IPS-NIHi11 (cell line): ENCODE measurements at places on chromosomes 13 and 19.

- no peak for DNase-seq
Observed at GRCh38 chr13:28001049-28001448, 12.6 kb upstream of the URAD start.

DNA sequence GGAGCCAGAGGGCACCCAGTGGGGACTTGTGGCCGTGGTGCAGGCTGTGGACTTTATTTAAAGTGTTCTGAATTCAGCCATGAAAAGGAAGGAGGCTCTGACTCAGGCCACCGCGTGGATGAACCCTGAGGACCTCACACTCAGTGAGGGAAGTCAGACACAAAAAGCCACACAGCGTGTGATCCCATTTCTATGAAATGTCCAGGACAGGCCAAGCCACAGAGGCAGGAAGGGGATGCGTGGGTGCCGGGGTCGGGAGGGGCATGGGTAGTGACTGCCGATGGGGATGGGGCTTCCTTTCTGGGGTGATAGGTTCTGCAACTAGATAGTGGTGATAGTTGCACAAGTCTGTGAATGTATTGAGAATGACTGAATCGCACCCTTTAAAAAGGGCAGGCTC is 8.7 kb upstream of the ZBTB7A start:
- no peak for DNase-seq

- DNase-seq: no peak
Observed at GRCh38 chr13:60572855-60573254, 175.8 kb downstream of the TDRD3 start.

DNA sequence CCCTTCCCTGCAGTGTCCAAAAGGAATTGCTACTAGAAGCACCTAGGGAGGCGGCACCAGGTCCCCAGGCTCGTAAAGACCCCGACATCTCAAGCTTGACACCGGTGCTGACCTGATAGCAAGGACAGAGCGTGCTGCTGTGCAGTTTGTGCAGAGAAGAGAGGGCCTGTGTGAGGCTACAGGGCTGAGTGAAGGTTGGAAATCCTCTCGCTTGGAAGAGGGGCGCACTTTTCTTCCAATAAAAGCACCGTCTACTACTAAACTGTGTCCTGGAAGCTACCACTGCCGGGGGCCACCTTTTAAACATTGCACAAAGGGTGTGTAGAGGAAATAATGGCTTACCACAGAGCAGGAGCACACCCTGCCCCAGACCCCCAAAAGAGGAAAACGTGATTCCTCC is 11.0 kb downstream of the TMEM272 start:
- DNase-seq: no peak

- no peak for DNase-seq
Observed at GRCh38 chr13:99959127-99959539, 12.4 kb downstream of the ZIC5 start.

- peak; percentile 66 for DNase-seq
Observed at GRCh38 chr19:17248011-17248776, 2.5 kb upstream of the NR2F6 start.

GRCh38 chr13:98533912-98534311 is 43.0 kb downstream of the STK24 start:
- no peak for DNase-seq

DNA sequence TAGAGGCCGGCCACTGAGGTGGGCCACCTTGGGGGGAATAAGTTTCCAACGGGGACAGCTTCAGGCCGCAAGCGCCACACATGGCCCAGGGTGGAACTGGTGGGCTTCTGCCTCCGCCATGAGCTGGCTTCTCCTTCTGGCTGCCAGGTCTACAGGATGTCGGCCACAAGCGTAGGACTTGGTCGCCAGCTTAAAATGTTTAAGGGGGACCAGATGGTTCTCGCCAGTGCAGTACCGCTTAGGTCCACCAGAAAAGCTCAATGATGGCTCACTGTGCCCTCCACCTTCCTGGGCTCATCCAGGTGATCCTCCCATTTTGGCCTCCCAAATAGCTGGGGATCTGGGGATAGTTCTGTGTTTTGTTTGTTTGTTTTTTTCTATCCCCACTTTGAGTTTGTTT is 38.7 kb upstream of the ZNF254 start:
- peak; percentile 13 for DNase-seq

- no peak for DNase-seq
Observed at GRCh38 chr13:99267927-99268326, 9.7 kb upstream of the GPR18 start.

DNA sequence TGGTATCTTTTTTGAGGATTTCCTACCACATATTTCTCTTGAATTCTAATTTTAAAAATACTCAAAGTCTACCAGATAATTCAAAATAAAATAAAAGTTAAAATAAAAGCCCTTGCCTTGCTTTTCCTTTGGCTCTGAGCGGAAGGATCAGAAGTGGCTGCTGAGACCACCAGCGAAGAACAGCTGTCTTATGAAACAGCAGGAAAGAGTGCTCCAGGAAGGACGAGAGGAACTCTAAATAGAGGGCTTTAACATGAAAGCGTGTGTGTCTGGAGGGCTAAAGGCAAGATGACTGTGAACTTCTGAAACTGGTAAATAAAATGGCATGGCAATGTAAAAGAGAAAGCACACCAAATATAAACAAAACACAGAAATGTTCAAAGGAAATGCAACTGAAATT is 521.5 kb upstream of the SPRY2 start:
- no peak for DNase-seq

DNA sequence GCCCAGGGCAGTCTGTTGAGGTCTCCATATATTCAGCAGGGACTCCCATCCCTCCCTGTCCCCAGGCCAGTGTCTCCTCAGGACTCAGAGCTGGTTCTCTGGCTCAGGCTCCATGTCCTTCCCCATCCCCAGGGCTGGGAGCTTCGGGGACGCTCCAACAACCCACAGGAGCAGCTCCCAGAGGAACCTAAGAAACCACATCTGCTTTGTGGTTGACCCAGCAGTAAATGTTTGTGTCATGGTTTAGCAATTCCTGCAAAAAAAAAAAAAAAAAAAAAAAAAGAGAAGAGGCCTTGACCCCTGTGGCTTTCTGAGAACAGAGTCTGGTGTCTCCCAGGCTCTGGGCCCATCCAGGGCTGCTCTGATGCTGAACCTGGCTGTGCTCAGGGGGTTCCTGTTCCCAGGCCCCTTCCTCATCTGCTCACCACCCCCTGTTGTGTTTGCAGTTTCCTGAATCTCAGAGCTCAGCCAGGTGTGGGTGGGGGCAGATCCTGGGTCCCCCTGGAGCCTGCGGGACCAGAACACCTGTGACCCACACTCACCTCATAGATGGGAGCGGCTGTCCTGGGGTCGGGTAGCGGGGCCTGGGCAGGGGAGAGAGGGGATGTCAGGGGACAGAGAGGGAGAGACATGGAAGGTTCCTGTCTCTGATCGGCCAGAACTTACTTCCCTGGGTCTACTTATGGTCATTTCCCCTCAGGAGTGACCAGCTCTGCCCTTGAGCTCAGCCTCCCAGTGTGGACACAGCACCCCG is 25.2 kb upstream of the CEACAM1 start:
- DNase-seq: no peak

DNA sequence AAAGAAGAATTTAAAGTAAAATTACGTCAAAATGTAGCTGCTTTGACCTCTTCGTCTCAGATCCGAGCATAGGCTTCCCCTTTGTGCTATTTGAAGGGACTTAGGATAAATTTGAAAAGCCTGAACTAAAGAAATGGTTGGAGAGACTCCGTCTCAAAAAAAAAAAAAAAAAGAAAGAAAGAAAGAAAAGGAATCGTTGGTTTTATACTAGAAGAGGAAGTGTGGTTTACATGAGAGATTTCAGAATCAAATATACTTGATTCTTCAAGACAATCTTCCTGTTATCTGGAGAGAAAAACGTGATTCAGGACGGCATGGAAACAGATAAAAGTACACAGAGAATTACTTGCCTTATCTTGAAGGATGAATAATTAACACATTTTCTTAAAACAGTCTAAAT is 474 bp upstream of the ZNF780B start:
- no peak for DNase-seq

DNA sequence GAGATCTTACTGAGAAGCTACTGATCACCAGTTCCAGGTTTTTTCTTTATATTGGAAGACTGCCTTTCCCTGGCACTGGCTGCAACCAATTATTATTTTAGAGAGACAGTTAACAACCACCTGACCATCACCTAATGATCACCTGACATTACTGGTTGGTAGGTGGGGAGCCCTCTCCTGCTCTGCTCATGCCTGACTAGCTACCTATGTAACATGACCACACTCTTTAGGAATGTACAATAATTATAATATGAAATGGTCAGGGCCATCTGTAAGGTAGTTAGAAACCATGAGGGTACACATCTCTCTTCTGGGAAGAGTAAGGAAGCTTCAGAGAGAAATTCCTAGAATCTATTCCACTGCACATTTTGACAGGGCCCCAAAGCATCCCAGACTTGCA is 59.0 kb upstream of the SCEL start:
- no peak for DNase-seq

DNA sequence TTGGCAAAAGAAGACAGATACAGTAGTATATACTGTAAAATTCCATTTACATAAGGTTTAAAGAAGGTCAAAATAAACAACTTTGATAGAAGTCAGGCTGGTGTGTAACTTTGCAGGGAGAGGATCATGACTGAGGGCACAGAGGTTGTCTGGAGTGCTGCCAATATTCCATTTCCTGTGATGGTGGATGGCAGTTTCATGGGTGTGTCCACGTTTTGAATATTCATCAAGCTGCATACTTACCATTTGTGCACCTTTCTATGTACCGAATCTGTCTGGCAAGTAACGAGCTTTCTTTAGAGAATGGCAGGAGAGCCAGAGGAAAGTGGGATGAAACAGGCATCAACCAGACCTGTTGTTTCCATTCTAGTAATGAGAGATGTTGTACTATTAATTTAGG is 420.5 kb upstream of the HTR2A start:
- DNase-seq: no peak

DNA sequence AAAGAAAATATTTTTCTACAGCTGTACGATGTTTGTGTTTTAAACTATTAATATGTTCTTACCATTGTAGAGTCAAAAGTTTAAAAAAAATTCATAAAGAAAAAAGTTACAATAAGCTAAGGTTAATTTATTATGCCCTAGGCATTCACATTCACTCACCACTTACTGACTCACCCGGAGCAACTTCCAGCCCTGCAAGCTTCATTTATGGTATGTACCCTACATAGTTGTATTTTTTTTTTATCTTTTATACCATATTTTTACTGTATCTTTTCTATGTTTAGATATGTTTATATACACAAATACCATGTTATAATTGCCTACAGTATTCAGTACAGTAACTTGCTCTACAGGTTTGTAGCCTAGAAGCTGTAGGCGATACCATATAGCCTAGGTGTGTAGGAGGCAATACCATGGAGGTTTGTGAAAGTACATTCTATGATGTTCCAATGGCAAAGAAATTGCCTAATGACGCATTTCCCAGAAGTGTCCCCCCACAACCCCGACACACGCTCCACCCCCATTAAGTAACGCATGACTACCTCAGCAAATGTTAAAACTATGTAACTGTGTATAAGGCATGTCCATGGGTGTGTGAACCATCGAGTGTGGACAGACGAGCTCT is 60.4 kb downstream of the SLITRK6 start:
- no peak for DNase-seq

- peak; percentile 42 for DNase-seq
Observed at GRCh38 chr19:40933025-40933424, 51.0 kb upstream of the CYP2A7 start.

DNA sequence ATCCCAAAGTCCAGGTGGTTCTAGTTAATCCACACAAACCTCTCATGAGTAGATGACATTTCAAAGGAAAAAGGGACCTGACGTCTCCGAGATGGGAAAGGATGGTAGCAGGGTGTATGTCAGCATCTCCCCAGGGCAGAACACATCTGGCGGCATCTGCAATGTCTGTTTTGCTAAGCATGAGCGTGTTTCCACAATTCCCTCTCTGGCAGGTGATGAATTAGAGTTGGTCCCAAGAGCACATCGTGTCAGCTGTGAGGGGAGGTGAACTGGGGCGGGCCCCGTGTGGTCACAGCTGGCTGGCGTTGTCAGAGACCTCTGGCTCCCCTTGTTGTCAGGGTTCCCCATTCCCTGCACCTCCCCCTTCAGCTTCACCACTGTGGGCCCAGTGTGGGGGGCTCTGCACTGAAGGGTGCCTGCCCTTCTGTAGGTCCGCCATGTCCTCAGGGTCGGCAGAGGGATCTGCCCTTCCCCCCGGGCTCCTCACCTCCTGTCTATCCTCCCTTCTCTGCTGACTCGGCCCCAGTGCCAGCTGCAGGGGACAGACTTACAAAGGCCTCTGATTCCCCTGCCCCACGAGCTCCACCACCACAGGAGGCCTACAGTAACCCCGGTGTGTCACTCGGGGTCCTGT is 58.2 kb downstream of the CDADC1 start:
- no peak for DNase-seq

- no peak for DNase-seq
Observed at GRCh38 chr13:94590744-94591143, 5.2 kb downstream of the TGDS start.

DNA sequence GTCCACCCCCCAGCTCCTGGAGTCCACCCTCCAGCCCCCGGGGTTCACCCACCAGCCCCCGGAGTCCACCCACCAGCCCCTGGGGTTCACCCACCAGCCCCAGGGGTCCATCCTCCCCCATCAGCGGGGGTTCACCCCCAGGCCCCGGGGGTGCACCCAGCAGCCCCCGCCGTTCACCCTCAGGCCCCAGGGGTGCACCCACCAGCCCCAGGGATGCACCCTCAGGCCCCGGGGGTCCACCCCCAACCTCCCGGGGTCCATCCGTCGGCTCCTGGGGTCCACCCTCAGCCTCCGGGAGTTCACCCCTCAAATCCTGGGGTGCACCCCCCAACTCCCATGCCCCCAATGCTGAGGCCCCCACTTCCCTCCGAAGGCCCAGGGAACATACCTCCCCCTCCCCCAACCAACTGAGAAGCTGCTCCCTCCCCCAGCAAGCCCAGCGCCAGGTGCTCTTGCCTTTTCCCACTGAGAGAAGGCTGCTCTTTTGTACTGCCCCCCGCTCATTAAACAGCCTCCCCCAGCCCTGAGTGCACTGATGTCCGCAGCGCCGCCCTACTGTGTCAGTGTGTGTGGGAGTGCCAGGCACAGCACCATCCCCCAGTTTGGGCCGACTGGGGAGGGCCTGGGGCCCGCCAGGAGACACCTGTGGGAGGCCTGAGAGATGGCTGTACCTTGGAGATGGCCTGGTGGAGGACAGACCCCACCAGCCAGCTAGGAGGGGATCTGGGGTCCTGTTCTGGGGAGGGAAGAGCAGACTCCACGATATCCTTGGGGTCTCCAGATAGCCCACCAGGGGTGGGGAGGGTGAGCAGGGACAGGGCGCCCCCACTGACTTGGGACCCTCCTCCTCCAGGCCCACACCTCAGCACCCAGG is 750 bp upstream of the AMH start:
- no peak for DNase-seq

DNA sequence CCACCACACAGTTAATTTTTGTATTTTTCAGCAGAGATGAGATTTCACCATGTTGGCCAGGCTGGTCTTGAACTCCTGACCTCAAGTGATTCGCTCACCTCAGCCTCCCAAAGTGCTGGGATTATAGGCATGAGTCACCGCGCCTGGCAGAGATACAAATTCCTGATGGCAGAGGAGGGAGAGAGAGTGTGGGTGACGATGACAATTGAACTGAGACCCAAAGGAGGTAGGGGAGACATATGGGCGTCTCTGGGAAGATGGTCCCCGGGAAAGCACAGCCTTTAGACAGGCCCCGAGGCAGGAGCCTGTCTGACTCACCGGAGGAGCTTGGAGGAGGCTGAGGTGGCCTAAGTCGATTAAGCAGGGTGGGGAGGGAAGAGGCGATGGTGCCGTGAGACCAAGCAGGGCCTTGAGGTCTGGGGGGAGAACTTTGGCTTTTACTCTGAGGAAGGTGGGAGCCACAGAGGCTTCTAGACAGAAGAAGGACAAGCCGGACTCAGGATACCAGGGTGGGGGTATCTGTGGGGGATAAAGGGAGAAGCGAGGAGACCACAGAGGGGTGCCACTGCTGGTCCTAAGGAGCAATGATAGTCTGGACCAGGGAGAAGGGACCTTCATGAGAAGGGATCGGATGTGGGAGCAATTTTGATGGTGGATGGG is 38.2 kb downstream of the ARRDC2 start:
- no peak for DNase-seq
